ENCODE measurements at places on chromosomes 5 and 9.
A peak's percentile ranks its signal among the peaks of the same experiment; 100 is the strongest.

GRCh38 chr9:71885467-71885866 is 25.5 kb downstream of the ABHD17B start:
- DNase-seq, result no peak

DNA sequence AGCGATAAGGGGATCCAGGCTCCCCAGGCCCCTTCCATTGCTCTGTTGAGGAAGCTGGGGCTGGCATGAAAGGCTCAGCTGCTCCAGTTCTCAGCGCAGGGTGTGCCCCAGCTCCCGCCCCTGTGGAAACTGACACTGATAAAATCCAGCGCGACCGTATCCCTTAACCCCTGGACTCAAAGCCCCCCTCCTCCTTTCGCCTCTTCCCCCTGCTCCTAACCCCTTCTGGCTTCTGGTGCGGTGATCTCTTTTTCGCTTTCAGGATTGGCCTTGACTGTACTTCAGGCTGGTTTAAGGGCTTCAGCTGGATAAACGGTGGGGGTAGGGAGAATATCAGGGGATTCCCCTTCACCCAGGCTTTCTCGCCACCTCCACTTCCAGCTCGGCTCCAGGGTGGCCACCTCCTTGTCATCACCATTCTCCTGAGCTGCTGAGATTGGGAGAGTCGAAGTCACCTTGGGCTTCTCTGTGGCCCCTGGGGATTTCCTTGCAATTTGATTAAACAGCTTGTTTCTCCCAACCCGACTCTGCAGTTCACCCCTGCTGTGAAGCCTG is 843 bp downstream of the BSPRY start:
- no peak for DNase-seq

DNA sequence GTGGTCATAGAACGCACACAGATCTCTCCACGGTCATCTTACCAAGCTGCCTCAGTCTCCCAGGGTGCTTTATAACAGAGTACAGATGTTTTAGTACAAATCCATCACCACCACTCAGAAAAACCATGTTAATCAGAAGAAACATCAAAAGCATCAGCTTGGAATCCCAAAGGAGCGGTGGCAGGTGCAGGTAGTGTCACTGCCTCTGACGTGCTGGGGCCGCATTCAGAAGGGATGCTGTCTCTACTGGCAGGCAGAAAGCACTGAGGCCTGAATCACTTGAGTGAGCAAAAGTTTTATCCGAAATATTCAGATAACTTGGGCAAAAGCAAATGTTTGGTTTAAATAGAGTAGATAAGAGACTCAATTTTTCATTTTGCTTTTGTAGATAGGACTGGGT is 448.4 kb upstream of the ZNF608 start:
- no peak for DNase-seq

- DNase-seq, result no peak
Observed at GRCh38 chr5:7208938-7209337, 187.0 kb upstream of the ADCY2 start.

GRCh38 chr5:135343413-135343812 is 55.6 kb downstream of the MACROH2A1 start:
- DNase-seq, result no peak

DNA sequence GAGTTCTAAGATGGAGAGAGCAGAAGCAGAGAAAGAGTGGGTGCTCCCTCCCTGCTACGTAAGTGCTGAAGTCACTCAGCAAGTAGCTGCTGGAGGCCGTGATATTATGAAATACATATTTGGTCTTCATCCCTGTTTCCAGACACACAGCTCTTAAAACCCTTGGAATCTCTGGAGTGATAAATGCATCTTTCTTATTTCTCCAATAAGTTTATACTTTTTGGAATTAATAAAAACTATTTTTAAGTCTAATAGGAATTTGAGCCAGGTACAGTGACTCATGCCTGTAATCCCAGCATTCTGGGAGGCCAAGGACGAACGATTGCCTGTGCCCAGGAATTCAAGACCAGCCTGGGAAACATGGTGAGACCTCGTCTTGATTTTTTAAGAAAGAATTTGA is 60.6 kb downstream of the AUH start:
- no peak for DNase-seq

- DNase-seq, result peak; percentile 14
Observed at GRCh38 chr9:93020771-93021670, 37.5 kb upstream of the SUSD3 start.

DNA sequence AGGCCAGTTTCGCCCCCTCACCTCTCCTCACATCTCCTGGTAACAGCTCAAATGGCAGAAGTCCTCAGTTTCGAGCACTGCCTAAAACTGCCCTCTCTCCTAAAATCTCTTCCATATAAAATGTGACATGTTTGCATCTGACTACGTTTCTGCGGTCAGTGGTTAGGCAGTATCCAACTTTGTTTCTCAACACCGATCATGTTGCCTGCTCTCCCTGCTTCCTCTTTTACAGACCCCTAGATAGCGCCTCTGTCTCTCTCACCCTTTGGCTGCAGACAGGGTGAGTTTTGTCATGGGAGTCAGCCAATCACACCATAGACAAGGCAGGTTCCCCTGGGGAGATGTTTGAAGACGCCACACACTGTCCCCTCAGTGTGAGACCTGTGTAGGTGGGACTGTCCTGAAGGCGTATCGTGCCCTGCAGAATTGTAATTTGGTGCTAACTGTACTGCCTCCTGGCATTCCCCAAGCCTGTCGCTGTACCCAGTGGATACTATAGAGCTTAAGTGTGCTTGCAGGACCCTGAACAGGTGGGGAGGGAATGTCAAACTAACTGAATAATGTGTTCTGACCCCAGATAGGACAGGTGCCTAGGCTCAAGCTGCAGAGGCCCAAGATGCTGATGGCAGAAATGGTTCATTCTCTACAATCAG is 1.1 kb downstream of the HEXB start:
- DNase-seq, result peak; percentile 10

DNA sequence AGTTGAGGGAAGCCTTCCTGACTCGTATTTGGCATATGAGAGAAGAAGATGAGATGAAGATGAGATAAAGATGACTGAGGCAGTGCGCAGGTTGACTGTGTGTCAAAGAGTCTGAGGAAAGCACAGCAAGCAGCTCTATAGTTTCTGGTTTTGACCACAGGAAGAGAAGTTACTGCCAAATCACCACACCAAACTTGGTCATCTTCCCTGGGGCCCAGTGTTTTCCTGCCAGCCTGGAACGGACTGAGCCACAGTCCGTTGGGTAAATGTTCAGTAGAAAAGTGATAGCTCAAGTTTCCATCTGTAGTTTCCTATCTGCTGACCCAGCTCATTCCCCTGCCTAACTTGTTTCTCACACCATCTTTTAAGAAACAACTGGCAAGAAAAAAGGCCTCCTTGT is 80.7 kb upstream of the ADAMTS19 start:
- DNase-seq, result no peak

- no peak for DNase-seq
Observed at GRCh38 chr9:4567601-4568000, 77.3 kb downstream of the SLC1A1 start.

DNA sequence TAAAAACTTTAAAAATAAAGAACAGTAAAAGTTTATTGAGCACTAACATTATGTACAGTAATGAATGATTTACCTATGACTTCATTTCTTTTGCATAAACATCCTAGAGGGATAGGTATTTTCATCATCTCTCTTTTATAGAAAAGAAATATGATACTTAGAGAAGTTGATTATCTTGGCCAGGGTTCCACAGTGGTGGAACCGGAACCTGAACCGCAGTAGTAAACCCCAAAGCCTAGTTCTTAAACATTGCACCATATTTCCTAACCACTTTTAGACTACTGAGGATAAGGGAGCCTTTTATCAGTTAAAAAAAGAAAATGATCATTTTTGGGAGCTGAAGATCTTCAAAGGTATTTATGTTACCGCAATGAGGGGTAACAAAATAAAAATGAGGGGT is 205.7 kb upstream of the SGCD start:
- no peak for DNase-seq

DNA sequence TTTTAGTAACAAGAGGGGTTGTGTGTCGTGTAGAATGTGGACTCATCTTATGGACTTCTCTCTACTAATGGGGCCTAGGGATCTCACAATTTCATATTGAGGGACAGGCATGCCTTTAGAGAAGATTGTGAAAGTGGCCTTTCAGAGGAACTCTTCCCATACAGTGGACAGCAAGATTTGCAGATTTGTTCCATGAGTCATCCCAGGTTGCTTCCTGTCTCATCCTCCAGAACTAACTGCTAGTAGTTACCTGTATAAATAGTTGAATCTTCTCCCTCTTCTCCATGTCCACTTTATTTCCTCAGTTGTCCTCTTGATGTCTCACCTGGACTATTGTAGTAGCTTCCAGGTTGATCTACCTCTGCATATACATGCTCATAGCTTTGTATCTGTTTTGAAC is 997.5 kb upstream of the CTNND2 start:
- no peak for DNase-seq

GRCh38 chr9:120845255-120845654 is 2.5 kb upstream of the PSMD5 start:
- no peak for DNase-seq

DNA sequence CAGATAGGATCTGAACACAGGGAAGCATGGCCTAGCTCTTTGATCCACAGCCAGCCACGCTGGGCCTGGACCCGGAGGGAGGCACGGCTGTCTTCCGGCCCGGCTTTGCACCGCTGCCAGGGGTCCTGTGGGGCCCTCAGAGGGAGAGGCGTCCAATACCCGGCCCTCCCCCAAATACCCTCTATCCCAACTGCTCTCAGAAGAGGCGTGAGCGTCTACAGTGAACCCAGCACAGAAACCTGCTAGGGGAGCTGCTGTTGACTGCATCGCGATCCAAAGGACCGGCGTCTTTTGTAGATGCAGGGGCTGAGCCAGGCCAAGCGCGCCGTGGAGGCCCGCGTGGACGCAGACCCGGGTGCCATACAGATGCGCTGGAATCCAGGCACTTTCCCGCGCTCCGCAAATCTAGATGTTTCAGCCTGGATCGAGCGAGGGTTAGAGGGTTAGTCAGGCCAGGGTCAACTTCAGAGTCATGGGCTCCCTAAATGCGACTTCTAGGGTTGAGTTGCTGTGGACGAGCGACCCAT is 1.1 kb upstream of the TCF7 start:
- no peak for DNase-seq

DNA sequence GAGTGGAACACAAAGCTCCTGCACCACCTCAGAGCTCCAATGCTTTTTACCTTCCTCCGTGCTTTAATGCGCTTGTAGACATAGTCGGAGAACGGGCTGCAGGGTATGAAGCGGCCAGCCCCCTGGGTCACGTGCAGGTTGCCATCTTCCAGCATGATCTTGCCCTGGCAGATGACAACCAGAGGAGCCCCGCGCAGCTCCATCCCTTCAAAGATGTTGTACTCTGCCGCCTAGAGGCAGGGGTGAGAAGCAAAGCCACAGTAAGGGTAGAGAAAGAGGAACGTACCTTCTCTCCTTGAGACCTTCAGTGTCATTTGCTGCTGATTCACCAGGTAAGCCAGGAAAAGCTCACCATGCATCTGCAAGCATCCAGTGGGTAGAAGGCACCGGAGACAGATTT is 112.3 kb downstream of the DPYSL3 start:
- no peak for DNase-seq

DNA sequence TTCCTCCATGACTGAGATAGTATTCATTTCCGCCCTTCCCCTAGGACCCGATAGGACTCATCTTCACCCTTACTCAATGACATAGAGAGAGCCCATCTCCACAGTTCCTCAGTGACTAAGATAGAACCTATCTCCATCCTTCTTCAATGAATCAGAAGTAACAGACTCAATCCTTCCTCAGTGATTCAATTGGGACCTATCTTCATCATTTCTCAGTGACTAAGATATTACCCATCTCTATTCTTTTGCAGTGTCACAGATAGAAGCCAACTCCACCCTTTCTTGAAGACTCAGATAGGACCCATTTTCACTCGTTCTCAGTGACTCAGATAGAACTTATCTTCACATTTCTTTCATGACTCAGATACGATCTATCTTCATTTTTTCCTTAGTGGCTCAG is 164.6 kb downstream of the FBXO4 start:
- no peak for DNase-seq

DNA sequence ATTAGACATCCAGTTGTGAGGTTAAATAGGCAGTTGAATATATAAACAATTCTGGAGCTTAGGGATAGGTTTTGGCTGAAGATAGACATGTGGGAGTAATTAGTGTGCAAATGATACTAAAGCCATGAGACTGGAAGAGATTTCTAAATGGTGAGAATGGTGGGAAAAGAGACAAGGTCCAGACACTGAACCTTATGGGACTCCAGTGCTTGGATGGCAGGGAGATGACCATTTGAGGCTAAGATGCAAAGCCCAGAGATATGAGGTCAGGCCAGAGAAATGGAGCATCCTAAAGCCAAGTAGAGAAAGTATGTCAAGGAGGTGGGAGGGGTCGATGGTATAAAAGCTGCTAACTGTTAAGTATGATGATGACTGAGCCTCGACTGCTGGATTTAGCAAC is 115.6 kb downstream of the SEMA5A start:
- DNase-seq, result no peak

DNA sequence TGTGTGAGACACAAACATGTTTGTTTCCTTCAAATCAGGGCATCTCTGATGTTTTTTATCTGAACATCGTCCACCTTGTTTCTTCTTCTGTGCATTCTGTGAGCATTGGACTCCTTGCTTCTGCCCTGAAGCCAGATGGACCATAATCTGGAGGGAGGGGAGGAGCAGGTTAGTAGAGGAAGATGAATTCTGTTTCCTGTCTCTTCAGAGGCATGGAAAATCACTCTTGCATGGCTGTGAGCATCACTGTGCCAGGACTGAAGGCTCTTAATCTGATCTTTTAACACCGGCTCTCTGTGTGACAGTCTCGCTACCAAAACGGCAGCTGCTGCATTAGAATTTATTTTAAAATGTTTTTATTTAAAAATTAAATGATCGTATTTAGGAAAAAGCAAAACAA is 43.3 kb downstream of the TLE4 start:
- DNase-seq, result no peak

GRCh38 chr9:118503236-118503635 is 799.0 kb downstream of the TLR4 start:
- no peak for DNase-seq

GRCh38 chr9:32957358-32957757 is 44.1 kb downstream of the APTX start:
- DNase-seq, result no peak

DNA sequence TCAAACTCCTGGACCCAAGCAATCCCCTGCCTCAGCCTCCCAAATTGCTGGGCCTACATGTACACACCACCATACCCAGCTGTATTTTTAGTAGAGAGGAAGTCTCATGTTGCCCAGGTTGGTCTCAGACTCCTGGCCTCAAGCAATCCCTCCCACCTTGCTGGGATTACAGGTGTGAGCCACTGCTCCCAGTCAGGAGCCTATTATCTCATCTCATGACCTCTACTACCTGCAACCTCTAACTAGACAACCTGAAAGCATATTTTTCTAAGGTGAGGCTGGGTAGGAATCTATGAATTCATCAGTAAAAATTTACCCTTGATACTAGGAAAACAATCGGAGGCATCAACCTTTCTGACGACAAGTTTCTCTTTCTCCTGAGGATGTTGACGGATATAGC is 10.0 kb downstream of the FAM13B start:
- DNase-seq, result no peak

DNA sequence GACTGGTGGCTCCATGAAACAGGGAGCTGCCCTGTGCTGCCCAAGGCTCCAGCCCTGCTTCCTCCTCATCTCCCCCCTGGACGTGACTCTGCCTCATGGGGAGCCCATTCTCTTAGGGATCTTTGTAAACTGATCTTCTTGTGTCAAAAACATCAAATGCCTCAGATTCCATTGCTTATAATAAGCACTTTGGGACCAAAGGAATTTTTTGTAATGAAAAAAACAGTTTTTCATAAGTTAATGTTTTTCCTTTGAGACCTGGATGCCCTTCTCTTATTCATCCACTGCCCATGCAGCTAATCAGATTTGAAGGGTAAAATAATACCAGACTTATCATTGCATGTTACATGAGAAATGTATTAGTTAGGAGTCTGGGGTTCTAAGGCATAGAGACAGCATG is 41.7 kb downstream of the PALM2AKAP2 start:
- DNase-seq, result no peak

GRCh38 chr5:64834611-64835010 is 65.9 kb downstream of the CWC27 start:
- no peak for DNase-seq
